ENCODE measurements at places on chromosomes 13 and 19. TPM values are rescaled to one million over a fixed set of nuclear protein-coding genes. Genes with fewer than 3 reads are reported as not detected.
A peak's percentile ranks its signal among the peaks of the same experiment; 100 is the strongest.

DMWD gene
- total RNA-seq, result 68.7 TPM

LRRC25 gene
- 1.9 TPM for total RNA-seq

ZNF547 gene
- total RNA-seq, result 2.6 TPM

MAG gene
- not detected for total RNA-seq

- no peaks in the 10 kb centered on the region for H3K4me1 ChIP-seq
- no peak overlapping the region for H3K4me3 ChIP-seq
- no peaks in the 10 kb centered on the region for H3K27me3 ChIP-seq
Measured at GRCh38 chr19:1123381-1123780, 19.6 kb downstream of the GPX4 start.

DNA sequence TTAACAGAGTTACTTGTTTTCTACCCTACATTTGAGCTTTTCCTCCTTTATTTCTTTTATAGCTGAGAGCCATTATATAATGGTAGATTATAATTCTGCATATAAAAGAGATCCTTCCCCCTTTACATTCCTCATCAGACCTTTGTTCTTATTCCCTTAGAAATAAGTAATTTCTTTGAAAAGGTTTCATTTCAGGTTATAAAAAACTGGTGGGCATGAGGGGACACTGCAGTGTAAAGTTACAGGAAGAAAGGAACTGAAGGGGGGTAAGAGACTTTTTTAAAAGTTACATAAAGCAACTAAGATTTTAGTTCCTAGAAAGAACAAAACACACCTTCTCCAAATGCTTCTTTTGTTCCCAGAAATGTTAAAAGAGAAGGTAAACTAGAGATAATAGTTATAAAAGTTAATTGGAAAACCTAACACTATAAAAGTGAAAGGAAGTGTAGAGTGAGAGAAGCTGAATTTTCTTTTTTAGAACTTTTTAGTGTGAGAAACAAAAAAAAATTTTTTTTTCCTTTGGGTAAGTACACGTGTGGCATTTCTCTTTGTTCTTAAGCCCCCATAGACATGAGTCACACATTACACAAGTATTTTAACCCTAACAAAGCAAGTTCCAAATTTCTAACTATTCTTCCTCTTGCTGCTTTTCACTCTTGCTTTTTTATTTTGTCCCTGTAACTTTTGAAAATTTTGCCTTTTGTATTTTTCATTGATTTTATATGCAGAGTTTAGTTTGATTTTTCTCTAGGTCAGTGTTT lies 106.4 kb upstream of the MLNR start:
- H3K4me1 ChIP-seq, result peaks cover 38% of the 10 kb centered on the region
- no peaks in the 10 kb centered on the region for H3K27me3 ChIP-seq
- DNase-seq, result no peak
- no peak overlapping the region for H3K27ac ChIP-seq
- H3K4me3 ChIP-seq, result no peak overlapping the region

- H3K27ac ChIP-seq, result no peak overlapping the region
- DNase-seq, result no peak
- no peaks in the 10 kb centered on the region for H3K36me3 ChIP-seq
Measured at GRCh38 chr19:50720921-50721381, 1.3 kb upstream of the SHANK1 start.

DNA sequence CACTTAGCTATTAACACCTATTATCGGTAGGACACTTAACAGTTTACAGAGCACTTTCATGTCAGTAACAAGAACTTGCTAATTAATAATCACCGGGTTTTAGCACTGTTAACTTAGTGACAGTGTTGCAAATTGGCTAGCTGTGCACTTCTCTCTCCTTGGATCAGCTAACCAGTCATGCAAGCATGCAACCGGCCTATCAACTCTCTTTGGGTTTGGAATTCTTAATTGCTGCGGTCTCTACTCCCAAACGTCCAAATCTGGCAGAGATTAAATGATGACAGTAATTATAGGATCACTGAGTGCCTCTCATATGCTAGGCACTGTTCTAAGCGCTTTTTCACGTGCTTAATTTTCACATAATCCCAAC lies 1.2 kb downstream of the EPS15L1 start:
- H3K27ac ChIP-seq, result peak overlapping the region; percentile 39
- H3K36me3 ChIP-seq, result no peaks in the 10 kb centered on the region
- DNase-seq, result no peak
- H3K4me1 ChIP-seq, result peaks cover 40% of the 10 kb centered on the region

- H3K4me1 ChIP-seq, result no peaks in the 10 kb centered on the region
- no peak for DNase-seq
- no peaks in the 10 kb centered on the region for H3K36me3 ChIP-seq
- no peak overlapping the region for H3K27ac ChIP-seq
- no peak overlapping the region for H3K4me3 ChIP-seq
Measured at GRCh38 chr19:49327878-49328544, 3.0 kb upstream of the SLC6A16 start.

GRCh38 chr13:111621164-111621563 lies 300.7 kb downstream of the TEX29 start:
- H3K36me3 ChIP-seq, result no peaks in the 10 kb centered on the region
- no peaks in the 10 kb centered on the region for H3K4me1 ChIP-seq
- peaks cover 6% of the 10 kb centered on the region for H3K27me3 ChIP-seq
- no peak overlapping the region for H3K4me3 ChIP-seq

Data from heart left ventricle (tissue), 16 donors.